ENCODE measurements at places on chromosomes 2 and 18. TPM values are rescaled to one million over a fixed set of nuclear protein-coding genes. Genes with fewer than 3 reads are reported as not detected.
A peak's percentile ranks its signal among the peaks of the same experiment; 100 is the strongest.

- H3K27ac ChIP-seq, result no peak overlapping the region
- no peaks in the 10 kb centered on the region for H3K36me3 ChIP-seq
- DNase-seq, result peak; percentile 19
Observed at GRCh38 chr2:200159357-200159707, 147.2 kb upstream of the SPATS2L start.

DNA sequence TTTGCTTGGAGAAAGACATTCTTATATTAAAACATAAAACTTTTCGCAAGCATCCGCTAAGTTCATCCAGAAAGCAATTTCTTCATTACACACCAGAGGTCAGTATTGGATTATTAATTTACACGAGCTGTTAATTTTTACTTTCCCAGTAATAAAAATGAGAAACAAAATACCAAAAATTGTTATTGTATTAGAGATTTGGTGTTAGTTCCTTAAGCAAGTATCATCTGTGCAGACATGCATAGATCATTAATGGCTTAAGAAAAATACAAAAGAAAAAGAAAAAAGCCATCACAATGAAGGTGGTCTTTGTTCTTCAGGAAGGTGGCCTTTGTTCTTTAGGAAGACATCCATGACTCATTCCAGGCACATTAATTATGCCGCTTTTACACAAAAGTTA, 53.6 kb upstream of the HNMT start:
- no peaks in the 10 kb centered on the region for H3K27me3 ChIP-seq
- no peak for DNase-seq
- H3K27ac ChIP-seq, result no peak overlapping the region

GRCh38 chr18:27652480-27653121, 467.5 kb upstream of the CHST9 start:
- no peak overlapping the region for H3K27ac ChIP-seq
- no peak overlapping the region for H3K4me3 ChIP-seq
- DNase-seq, result no peak
- H3K27me3 ChIP-seq, result no peaks in the 10 kb centered on the region
- no peaks in the 10 kb centered on the region for H3K36me3 ChIP-seq

DNA sequence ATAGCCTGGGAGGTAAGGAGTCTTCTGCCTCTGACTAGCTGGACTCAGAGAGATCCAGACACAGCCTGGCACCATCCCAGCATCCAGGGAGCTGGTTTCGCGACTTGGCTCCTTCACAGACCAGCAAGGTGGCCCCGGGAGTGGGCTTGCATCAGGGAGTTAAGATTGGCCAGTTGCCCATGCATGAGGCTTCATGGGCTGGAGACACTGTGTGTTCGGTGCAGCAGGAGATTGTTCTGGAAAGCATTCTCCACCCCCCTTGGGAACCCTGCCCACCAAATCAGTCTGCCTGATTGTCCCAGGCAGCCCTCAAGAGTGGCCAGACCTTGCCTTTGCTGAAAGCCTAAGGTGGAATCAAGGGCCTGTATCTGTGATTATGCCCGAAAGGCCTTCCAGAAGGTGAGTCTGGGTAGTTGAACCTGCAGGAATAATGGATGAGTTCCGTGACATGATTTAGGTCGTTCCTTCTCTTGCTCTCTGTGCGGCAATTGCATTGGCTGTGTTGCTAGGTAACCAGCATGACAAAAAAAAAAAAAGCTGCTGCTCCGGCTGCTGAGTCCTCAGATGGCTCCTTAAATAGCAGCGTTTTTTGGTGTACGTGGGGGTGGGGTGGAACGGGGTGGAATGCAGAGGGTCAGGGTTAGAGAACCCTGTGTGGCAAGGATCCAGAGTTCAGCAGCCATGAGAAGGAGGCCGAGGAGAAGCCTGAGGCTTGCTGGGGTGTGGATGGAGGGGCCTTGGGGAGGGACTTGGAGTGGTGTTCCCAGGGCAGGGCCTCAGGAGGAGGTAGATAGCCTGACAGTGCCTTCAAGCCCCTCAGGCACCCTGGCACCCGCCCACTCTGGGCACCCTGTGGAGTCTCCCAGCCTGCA, 93.0 kb upstream of the MCFD2 start:
- peaks cover 11% of the 10 kb centered on the region for H3K36me3 ChIP-seq
- H3K4me1 ChIP-seq, result peaks cover 26% of the 10 kb centered on the region
- DNase-seq, result peak; percentile 60

DNA sequence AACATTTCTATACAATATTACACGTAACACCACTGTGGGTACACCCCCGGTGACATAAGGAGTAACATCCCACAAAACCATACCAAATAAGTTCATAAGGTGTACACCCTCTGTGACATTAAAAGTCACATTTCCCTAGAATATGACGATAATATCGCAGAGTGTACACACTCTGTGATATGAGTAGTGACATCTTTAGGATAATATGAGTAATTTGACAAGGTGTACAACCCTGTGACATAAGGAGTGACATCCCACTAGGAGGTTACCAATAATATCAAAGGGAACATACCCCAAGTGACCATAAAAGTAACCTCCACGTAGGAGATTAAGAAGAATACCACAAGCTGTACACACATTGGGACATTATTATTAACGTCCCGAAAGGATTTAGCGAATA, 24.0 kb upstream of the TEX261 start:
- no peaks in the 10 kb centered on the region for H3K36me3 ChIP-seq
- DNase-seq, result no peak
- H3K27ac ChIP-seq, result no peak overlapping the region

GRCh38 chr2:162556996-162557395, 213.1 kb downstream of the GCA start:
- H3K4me1 ChIP-seq, result no peaks in the 10 kb centered on the region
- peak; percentile 17 for DNase-seq
- no peaks in the 10 kb centered on the region for H3K36me3 ChIP-seq
- H3K27me3 ChIP-seq, result no peaks in the 10 kb centered on the region
- no peak overlapping the region for H3K27ac ChIP-seq
- H3K4me3 ChIP-seq, result no peak overlapping the region

GRCh38 chr18:832085-832681, 20.1 kb upstream of the YES1 start:
- no peak for DNase-seq
- H3K27me3 ChIP-seq, result no peaks in the 10 kb centered on the region
- H3K4me3 ChIP-seq, result no peak overlapping the region
- H3K4me1 ChIP-seq, result peaks cover 9% of the 10 kb centered on the region

- H3K4me3 ChIP-seq, result no peak overlapping the region
- no peaks in the 10 kb centered on the region for H3K4me1 ChIP-seq
- H3K27ac ChIP-seq, result no peak overlapping the region
- no peaks in the 10 kb centered on the region for H3K36me3 ChIP-seq
Observed at GRCh38 chr2:35391736-35392442, 963.7 kb upstream of the CRIM1 start.

GRCh38 chr2:54924121-54924520, 126.1 kb downstream of the RTN4 start:
- H3K4me1 ChIP-seq, result no peaks in the 10 kb centered on the region
- H3K36me3 ChIP-seq, result no peaks in the 10 kb centered on the region
- no peak overlapping the region for H3K4me3 ChIP-seq
- H3K27ac ChIP-seq, result no peak overlapping the region
- H3K27me3 ChIP-seq, result no peaks in the 10 kb centered on the region
- DNase-seq, result no peak

DNA sequence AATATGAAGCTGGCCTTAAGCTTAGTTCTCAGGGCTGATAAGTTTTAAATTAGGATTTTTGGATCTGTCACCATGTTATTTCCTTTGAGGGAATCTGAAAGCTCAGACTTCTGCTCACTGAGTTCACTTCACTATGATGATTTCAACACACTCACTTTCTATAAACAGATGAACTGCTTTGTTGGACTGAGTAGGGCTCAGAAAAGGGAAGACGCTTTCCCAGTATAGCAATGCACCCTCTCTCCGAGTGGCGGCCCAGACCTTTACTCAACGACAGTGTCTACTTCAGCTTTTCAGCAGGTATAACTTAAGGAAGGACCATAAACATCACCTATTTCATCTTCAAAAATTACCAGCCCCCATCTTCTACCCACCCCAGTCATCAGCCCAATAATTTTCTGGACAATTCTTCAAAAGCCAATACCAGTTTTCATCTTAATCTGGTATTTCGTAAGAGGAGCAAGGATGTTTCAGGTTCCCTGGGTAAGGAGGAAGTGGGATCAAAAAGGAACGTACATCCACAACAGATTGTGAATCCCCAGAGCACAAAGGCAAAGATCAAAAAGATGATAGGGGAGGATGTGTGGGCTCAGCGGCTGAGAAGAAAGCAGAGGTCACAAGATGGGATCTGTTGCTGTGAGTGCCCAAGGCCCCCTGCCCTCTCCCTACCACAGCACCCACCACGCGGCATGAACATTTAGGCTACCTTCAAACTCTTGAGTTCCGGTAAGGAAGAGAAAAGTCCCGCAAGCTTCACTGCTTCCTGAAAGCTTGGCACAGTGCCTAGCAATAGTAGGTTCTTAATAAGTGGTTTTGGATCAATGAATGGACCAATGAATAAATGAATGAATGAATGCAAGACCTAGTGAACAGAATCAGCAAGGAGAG, 41.9 kb downstream of the LPIN2 start:
- no peak overlapping the region for H3K4me3 ChIP-seq
- H3K4me1 ChIP-seq, result no peaks in the 10 kb centered on the region
- DNase-seq, result no peak
- no peak overlapping the region for H3K27ac ChIP-seq
- H3K36me3 ChIP-seq, result no peaks in the 10 kb centered on the region
- no peaks in the 10 kb centered on the region for H3K27me3 ChIP-seq

GRCh38 chr2:235498541-235498940, 4.7 kb downstream of the AGAP1 start:
- no peaks in the 10 kb centered on the region for H3K36me3 ChIP-seq
- H3K27me3 ChIP-seq, result no peaks in the 10 kb centered on the region
- H3K4me3 ChIP-seq, result no peak overlapping the region
- no peak overlapping the region for H3K27ac ChIP-seq
- H3K4me1 ChIP-seq, result peaks cover 22% of the 10 kb centered on the region
- DNase-seq, result peak; percentile 41

DNA sequence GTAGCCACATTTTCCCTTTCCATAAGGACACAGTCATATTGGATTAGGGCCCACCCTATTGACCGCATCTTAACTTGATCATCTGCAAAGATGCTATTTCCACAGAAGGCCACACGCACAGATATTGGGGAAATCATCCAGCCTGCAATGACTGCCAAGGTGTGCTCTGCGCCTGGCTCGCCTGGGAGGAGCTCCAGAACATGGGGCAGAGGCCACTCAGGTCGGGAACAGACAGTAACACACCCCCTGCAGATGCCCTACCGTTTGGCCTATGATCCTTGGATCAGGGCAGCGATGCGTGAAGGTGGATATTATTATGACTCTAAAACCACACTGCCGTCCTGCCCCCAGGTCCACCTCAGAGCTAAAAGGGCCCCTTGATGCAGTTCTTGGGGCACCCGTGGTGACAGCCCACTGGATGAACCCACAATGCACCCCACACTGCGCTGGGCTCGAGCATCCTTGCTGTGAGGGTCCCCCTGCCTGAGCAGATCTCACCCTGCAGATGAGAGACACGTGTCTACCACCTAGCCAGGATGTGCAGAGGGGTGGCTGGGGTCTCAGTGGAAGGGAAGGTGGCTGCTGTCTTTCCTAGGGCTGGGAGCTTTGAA, 72.9 kb upstream of the ZNF516 start:
- H3K4me3 ChIP-seq, result no peak overlapping the region
- no peaks in the 10 kb centered on the region for H3K27me3 ChIP-seq
- H3K27ac ChIP-seq, result no peak overlapping the region
- H3K36me3 ChIP-seq, result no peaks in the 10 kb centered on the region

GRCh38 chr18:27712066-27712465, 464.9 kb downstream of the CDH2 start:
- H3K36me3 ChIP-seq, result no peaks in the 10 kb centered on the region
- no peaks in the 10 kb centered on the region for H3K27me3 ChIP-seq

- DNase-seq, result no peak
- H3K27me3 ChIP-seq, result no peaks in the 10 kb centered on the region
- H3K36me3 ChIP-seq, result no peaks in the 10 kb centered on the region
- H3K4me1 ChIP-seq, result peaks cover 6% of the 10 kb centered on the region
Observed at GRCh38 chr2:239944694-239945551, 80.2 kb downstream of the NDUFA10 start.

GRCh38 chr2:218465987-218466633, 47.2 kb downstream of the VIL1 start:
- no peaks in the 10 kb centered on the region for H3K27me3 ChIP-seq
- no peaks in the 10 kb centered on the region for H3K4me1 ChIP-seq
- H3K4me3 ChIP-seq, result no peak overlapping the region
- H3K36me3 ChIP-seq, result peaks cover 2% of the 10 kb centered on the region
- peak; percentile 8 for DNase-seq

GRCh38 chr2:128646091-128646490, 327.4 kb upstream of the HS6ST1 start:
- H3K27ac ChIP-seq, result no peak overlapping the region
- no peak for DNase-seq
- no peaks in the 10 kb centered on the region for H3K36me3 ChIP-seq
- H3K27me3 ChIP-seq, result no peaks in the 10 kb centered on the region
- H3K4me3 ChIP-seq, result no peak overlapping the region

DNA sequence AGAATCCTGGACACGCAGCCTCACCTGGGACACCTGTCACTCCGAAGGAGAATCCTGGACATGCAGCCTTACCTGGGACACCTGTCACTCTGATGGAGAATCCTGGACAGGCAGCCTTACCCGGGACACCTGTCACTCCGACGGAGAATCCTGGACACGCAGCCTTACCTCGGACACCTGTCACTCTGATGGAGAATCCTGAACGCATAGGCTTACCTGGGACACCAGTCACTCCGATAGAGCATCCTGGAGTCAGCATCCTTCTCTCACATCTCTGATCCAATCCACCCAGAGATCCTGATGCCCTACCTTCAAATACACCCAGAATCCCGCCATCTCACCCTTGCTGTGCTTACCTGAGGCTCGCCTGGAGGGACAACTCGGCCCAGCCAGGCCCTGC, 154.9 kb downstream of the NDUFA10 start:
- H3K27me3 ChIP-seq, result no peaks in the 10 kb centered on the region
- no peak overlapping the region for H3K4me3 ChIP-seq
- H3K4me1 ChIP-seq, result no peaks in the 10 kb centered on the region
- no peak overlapping the region for H3K27ac ChIP-seq
- H3K36me3 ChIP-seq, result no peaks in the 10 kb centered on the region

DNA sequence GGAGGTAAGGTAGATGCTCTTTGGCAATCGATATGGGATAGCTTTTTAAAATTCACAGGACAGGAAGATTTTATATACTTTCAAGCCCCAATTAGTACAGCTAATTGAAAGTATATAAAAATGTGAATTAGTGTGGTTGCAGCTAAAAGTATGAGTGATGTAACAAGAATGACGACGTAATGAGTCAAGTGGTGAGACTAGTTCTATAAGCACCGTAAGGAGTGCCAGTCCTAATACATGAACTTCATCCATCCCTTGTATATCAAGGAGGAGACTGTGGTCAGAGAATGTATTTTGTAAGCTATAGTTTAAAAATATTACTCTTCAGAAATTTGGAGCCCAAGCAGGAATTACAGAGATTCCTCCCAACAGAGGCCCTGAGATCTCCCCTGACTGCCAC, 25.8 kb downstream of the DNAJC27 start:
- no peak overlapping the region for H3K4me3 ChIP-seq
- H3K27me3 ChIP-seq, result no peaks in the 10 kb centered on the region
- no peak overlapping the region for H3K27ac ChIP-seq
- peaks cover 13% of the 10 kb centered on the region for H3K36me3 ChIP-seq
- no peak for DNase-seq

GRCh38 chr18:76357585-76358260, 137.3 kb downstream of the ZNF516 start:
- H3K4me3 ChIP-seq, result no peak overlapping the region
- peaks cover 3% of the 10 kb centered on the region for H3K4me1 ChIP-seq
- H3K27ac ChIP-seq, result no peak overlapping the region

Gene BMP10
- not detected for total RNA-seq

Gene CNRIP1
- 4.4 TPM for total RNA-seq

Gene SCG2
- total RNA-seq, result 5.6 TPM

Gene KATNAL2
- 3.0 TPM for total RNA-seq

Gene ARL5A
- total RNA-seq, result 65.6 TPM

Gene SULT1C2
- total RNA-seq, result not detected

Gene PFN4
- total RNA-seq, result 0.64 TPM

Gene ARHGEF4
- total RNA-seq, result 4.8 TPM

Gene CDK5R2
- total RNA-seq, result 1.1 TPM

Gene IGFBP5
- total RNA-seq, result 422 TPM

Gene PRSS56
- total RNA-seq, result not detected

Gene QPCT
- total RNA-seq, result 23.1 TPM
